Right lobe of liver (tissue), 6 donors: ENCODE measurements at places on chromosomes 3 and 15.

DNA sequence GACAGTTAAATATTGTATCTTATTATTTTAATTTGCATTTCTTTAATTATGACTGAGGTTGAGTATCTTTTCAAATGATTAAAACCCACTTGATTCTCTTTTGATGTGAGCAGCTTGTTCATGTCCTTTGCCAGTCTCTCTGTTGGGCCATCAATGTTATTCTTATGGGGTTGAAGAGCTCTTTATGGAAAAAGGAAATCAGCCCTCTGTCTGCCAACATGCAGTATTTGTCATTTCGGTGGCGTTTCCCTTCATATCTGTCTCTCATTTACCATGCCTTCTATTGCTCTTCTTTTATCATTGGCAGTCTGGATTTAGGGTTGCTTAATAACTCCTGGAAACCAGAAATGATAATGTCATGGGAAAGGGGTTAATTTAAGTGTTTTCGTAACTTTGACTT is 340.7 kb upstream of the DNAJC19 start:
- no peak for DNase-seq

DNA sequence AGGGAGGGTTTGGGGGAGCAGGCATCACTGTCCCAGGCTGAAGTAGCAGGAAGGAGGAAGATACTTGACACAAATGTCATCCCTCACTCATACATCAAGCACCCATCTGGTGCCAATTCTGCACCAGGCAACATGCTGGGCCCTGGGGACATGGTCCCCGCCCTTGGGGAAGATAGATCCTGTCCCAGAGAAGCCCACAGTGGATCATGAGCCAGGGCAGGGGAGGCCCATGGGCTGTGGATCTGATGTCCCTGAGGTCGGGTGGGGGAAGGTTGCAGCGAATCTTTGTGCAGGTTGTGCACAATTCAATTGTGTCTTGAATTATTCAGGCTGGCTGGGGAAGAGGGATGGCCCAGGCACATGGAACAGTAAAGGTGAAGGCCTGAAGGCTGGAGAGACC is 6.4 kb upstream of the CCDC33 start:
- no peak for DNase-seq

- DNase-seq: no peak
Observed at GRCh38 chr3:23162934-23163333, 40.2 kb upstream of the UBE2E2 start.

- DNase-seq: peak; percentile 83
Observed at GRCh38 chr15:40949756-40950207, 3.5 kb upstream of the CHAC1 start.

GRCh38 chr3:172072543-172072942 is 33.2 kb downstream of the FNDC3B start:
- DNase-seq: no peak

- DNase-seq: no peak
Observed at GRCh38 chr3:99817047-99817436, 620 bp upstream of the CMSS1 start.

- DNase-seq: no peak
Observed at GRCh38 chr3:191068946-191069813, 129.9 kb upstream of the OSTN start.

DNA sequence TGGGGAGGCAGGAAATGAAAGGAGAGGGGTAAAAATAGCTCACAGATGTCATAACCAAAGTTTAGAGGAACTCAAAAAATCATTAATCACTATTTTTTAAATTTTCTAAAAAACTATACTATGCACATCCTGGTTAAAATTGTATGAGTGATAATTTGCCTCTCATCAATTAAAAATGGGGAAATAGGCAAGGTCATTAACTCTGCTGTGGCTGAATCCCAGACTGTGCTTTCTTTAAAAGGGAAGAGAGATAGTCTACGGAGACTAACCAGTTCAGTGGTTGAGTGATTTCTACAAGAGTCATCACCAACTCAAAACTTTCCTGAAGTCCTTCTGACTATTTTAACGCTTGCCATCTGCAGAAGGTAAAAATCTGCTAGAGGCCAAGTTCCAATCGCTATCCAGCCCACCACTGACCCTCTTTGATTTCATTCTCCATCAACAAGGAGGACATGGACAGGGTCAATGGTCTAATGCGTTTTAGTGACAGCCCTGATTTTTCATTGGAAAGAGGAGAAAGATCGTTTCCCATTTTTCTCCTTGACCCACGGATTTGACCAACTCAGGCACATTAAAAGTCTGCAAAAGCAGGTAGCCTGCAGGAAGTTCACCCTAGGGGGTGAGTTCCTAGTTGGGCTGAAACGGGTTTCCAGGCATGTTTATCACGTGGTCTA is 850 bp downstream of the SUCLG2 start:
- DNase-seq: no peak

DNA sequence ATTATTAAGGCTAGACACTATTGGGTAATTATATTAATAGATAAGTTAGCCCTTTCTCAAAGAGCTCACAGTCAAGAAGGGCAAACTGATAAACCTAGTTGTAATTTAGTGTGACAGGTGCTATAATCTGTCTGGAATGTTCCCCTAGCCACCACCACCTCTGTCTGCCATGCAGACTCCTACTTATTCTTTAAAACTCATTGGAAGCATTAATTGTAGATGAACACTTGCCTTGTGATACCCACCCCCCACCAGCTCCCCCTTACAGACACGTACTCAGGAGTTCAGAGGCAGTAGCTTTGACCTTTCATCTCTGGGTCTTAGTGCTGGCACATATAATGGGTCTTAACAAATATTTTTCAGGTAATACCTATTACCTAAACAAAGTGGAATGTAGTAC is 195.9 kb downstream of the TP63 start:
- DNase-seq: no peak

DNA sequence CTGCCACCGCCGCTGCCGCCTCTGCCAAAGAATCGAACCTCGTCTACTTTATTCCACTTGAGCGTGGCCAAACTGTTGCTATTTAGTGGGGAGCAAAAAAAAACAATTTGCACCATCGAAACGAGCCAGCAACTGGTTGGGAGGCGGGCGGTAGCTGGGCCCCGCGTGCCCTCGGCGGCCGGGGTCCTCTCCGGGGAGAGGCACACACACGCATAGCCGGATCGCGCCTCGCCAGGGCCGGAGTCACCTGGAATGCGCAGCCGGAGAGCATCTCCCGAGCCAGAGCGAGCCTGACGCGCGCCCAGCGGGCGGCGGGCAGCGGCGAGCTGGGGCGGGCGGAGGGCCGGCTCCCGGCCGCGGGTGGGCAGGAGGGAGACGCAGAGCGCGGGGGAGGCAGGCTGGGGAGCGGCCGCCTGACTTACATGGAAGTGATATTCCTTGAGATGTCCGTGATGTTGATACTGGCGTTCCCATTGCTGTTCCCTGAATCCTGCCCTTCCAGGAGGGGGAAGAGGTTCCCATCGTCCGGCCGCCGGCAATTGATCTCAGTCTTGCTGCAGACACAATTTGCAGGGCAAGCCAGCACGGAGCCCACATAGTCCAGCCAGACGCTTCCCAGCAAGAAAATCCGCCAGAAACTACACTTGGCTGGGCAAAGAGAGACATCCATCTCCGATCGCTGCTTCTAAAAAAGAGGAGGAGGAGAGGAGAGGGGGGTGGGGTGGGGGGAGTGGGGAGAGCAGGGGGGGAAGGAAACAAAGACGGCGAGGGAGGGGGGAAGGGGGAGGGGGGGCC is 858 bp downstream of the NTRK3 start:
- no peak for DNase-seq

GRCh38 chr15:28133281-28133680 is 34.2 kb upstream of the OCA2 start:
- no peak for DNase-seq

DNA sequence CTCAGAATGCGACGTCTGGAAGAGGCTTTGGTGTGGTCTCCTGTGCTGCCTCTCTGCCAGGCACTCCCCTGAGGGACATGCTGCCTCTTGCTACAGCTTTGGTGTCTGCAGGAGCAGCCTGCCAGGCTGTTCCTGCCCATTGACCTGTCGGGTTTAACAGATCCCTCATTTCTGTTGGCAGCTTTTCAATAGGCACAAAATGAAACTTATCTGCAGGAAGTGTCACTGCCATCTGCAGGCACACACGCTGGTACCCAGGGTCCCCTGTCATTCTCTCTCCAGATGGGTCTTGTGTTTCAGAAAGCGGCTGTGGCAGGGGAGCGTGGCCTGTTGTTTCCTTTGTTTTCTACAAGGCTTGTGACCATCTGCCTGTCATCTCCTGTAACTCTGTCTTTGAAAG is 328.3 kb upstream of the CHRM5 start:
- no peak for DNase-seq
